Stomach (tissue), 19 donors: ENCODE measurements at places on chromosomes 5 and 9. TPM values are rescaled to one million over a fixed set of nuclear protein-coding genes. Genes with fewer than 3 reads are reported as not detected.

The BNC2 gene
- total RNA-seq = 10.4 TPM

DNA sequence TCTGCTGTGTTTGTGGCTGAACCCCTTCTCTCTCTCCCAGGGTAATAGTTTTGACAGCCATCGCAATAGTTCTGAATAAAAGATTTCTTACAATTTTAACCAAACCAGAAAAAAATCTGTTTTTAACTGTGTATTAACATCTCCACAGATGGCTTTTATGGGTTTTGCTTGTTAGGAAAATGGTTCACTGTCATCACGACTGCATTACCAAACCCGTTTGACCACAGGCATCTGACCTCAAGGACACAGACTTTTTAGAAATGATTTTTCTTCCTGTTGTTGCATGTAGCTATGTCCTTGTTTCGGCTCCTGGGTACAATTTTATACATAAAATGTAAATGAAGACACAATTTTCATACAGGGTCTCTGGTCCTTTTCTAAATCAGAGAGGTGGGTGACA is 316.1 kb downstream of the IRX1 start:
- DNase-seq = no peak

The SLC31A2 gene
- 19.6 TPM for total RNA-seq

- no peak for DNase-seq
Observed at GRCh38 chr5:76764374-76764773, 48.4 kb downstream of the F2R start.

GRCh38 chr5:14325369-14325768 is 182.2 kb downstream of the TRIO start:
- DNase-seq = no peak
